ENCODE measurements at places on chromosomes 2 and 18. TPM values are rescaled to one million over a fixed set of nuclear protein-coding genes. Genes with fewer than 3 reads are reported as not detected.

SLC1A4 gene
- 6.0 TPM for polyA plus RNA-seq

TUBA3D gene
- polyA plus RNA-seq: 2.0 TPM

LCT gene
- 0.03 TPM for polyA plus RNA-seq

DCTN1 gene
- 142 TPM for polyA plus RNA-seq

AGBL5 gene
- 66.9 TPM for polyA plus RNA-seq
